ENCODE measurements at places on chromosomes 1 and 21. TPM values are rescaled to one million over a fixed set of nuclear protein-coding genes. Genes with fewer than 3 reads are reported as not detected.

Gene KCNK2
- 78.7 TPM for total RNA-seq

Gene GJC2
- total RNA-seq = 0.82 TPM

Gene SPATC1L
- total RNA-seq = 4.9 TPM

Gene CFHR1
- 0.41 TPM for total RNA-seq

Gene CELSR2
- total RNA-seq = 27.3 TPM

Gene CNKSR1
- 3.3 TPM for total RNA-seq

Gene TLR5
- total RNA-seq = 1.2 TPM

Gene KIF21B
- total RNA-seq = 127 TPM
